Cortex of kidney (tissue), 1 donor: ENCODE measurements at places on chromosomes 13 and 19.

- no peak for DNase-seq
Measured at GRCh38 chr19:28960986-28961705, 251.8 kb downstream of the UQCRFS1 start.

DNA sequence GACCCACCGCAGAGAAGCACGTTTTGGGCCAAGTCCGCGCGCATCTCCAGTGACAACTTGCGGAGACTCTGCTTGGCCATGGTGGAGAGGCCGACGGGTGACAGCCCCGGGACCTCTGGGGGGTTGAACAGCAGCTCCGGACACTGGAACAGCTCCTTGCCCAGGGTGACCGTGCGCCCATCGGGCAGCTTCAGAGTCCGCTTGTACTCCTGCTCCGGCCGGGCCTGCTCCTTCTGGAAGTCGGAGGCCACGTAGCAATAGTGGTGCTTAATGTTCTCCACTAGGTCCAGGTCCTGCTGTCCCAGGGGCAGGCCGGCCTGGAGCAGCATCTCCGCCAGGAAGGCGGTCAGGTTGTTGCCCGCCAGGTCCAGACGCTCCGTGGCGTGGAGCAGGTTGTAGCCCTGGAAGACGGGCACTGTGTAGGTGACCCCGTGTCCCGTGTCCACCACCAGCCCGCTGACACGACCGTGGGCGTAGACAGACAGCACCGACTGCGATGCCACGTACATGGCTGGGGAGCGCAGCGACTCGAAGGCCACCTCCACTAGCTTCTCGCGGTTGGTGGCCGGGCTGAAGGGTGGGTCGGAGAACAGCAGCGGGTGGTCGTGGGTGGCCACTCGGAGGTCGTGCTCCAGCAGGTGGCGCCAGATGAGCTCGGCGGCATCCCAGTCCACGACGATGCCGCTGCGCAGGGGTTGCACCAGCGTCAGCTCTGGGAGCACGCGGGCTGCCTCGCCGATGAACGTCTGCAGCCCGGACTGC is 743 bp downstream of the ACTL9 start:
- no peak for DNase-seq

- DNase-seq: no peak
Measured at GRCh38 chr13:59744747-59745391, 418.9 kb downstream of the DIAPH3 start.

GRCh38 chr19:45156751-45157150 is 4.0 kb downstream of the NKPD1 start:
- no peak for DNase-seq
